ENCODE measurements at places on chromosomes 12 and 14. TPM values are rescaled to one million over a fixed set of nuclear protein-coding genes. Genes with fewer than 3 reads are reported as not detected.

SLC4A8 gene
- 0.35 TPM for total RNA-seq

CFAP251 gene
- 2.2 TPM for total RNA-seq

ZC3H14 gene
- total RNA-seq, result 39.1 TPM

TUBA1A gene
- total RNA-seq, result 4.8 TPM

MEG3 gene
- 26.7 TPM for total RNA-seq

SYCP3 gene
- total RNA-seq, result not detected

ISM2 gene
- total RNA-seq, result not detected

CCDC198 gene
- total RNA-seq, result 27.4 TPM

MDM1 gene
- total RNA-seq, result 4.6 TPM

DYNLL1 gene
- total RNA-seq, result 95.7 TPM

GPR137C gene
- total RNA-seq, result 0.23 TPM

C12orf42 gene
- not detected for total RNA-seq

RNF212B gene
- total RNA-seq, result not detected

MANSC4 gene
- not detected for total RNA-seq

CLMN gene
- total RNA-seq, result 67.7 TPM

RFLNA gene
- not detected for total RNA-seq

TDP1 gene
- total RNA-seq, result 4.6 TPM

VIPAS39 gene
- total RNA-seq, result 8.2 TPM

AVPR1A gene
- total RNA-seq, result 14.6 TPM

ABCC9 gene
- total RNA-seq, result 65.9 TPM

DENR gene
- 12.7 TPM for total RNA-seq

COL2A1 gene
- 0.08 TPM for total RNA-seq

B4GALNT1 gene
- total RNA-seq, result 0.60 TPM

LPCAT3 gene
- total RNA-seq, result 54.3 TPM

TAS2R46 gene
- total RNA-seq, result 0.38 TPM

LRFN5 gene
- 0.05 TPM for total RNA-seq

TMEM106C gene
- 14.8 TPM for total RNA-seq

TIMM9 gene
- 8.7 TPM for total RNA-seq

PLXNC1 gene
- 1.1 TPM for total RNA-seq

MYH6 gene
- not detected for total RNA-seq

TSPAN11 gene
- 0.93 TPM for total RNA-seq

A2M gene
- total RNA-seq, result 915 TPM

B4GALNT3 gene
- total RNA-seq, result 0.30 TPM

ABCD2 gene
- total RNA-seq, result 0.03 TPM

RARG gene
- 2.5 TPM for total RNA-seq

ACOT2 gene
- 141 TPM for total RNA-seq

CMTM5 gene
- total RNA-seq, result not detected

KDM5A gene
- 25.6 TPM for total RNA-seq

OAS2 gene
- 6.4 TPM for total RNA-seq

DDX51 gene
- total RNA-seq, result 9.3 TPM

LRRC43 gene
- 0.35 TPM for total RNA-seq

SERPINA6 gene
- total RNA-seq, result 155 TPM

RAB21 gene
- total RNA-seq, result 29.2 TPM

LALBA gene
- total RNA-seq, result not detected

DHH gene
- not detected for total RNA-seq

DPF3 gene
- total RNA-seq, result 5.2 TPM

DBX2 gene
- not detected for total RNA-seq

CCDC197 gene
- total RNA-seq, result not detected
